ENCODE measurements at places on chromosomes 1 and 21. TPM values are rescaled to one million over a fixed set of nuclear protein-coding genes. Genes with fewer than 3 reads are reported as not detected.

The HSPA6 gene
- total RNA-seq, result 4.3 TPM

The SRSF10 gene
- 121 TPM for total RNA-seq

DNA sequence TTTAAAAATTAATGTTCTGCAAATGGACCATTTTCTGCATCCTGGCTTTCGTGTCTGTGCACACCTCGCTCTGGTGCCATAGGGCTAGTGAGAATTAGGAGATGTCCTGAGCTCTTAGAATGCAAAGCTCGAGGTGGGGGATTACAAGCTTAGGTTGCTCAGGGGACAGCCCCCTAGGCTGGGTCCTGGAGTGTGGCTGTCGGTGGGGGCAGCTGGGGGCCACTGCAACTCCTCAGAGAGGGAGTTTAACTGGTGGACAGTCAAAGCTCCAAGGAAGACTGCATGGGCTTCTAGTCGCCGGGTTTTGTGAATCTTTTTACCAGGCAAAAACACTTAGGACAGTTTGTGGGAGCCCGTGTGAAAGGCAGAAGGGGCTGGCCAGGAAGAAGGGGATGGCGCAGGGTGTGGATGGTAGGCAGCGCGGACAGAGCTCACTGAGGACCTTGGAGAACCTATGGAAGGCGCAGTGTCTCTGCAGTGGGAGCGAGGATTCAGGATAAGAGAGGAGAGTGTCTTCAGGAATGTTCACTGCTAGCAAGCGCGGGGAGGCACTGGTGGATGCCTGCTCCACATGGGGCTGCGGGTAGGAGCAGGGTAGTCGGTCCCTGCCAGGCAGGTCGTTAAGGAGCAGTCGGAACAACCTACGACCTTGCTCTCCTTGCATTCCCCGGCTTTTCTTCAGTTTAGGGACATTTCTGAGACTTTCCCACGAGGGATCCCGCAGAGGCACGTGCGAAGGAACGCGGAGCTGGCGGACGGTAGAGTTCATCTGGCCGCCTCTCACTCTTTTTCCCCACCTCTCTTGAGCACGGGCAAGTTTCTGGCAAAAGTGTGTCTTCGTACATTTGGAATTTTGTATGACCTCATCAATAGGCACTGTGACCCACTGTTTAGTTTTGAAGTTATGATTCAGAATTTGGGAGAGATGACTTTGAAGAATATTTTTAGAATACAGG, 12.9 kb upstream of the KCNE1 start:
- no peaks in the 10 kb centered on the region for H3K36me3 ChIP-seq
- H3K4me3 ChIP-seq, result peak overlapping the region; percentile 70
- no peak overlapping the region for H3K27ac ChIP-seq
- no peaks in the 10 kb centered on the region for H3K27me3 ChIP-seq
- DNase-seq, result peak; percentile 30

The ESPN gene
- total RNA-seq, result 11.1 TPM

GRCh38 chr1:232568906-232569553, 60.9 kb downstream of the SIPA1L2 start:
- H3K36me3 ChIP-seq, result no peaks in the 10 kb centered on the region
- H3K27ac ChIP-seq, result no peak overlapping the region
- no peak for DNase-seq
- no peaks in the 10 kb centered on the region for H3K27me3 ChIP-seq

DNA sequence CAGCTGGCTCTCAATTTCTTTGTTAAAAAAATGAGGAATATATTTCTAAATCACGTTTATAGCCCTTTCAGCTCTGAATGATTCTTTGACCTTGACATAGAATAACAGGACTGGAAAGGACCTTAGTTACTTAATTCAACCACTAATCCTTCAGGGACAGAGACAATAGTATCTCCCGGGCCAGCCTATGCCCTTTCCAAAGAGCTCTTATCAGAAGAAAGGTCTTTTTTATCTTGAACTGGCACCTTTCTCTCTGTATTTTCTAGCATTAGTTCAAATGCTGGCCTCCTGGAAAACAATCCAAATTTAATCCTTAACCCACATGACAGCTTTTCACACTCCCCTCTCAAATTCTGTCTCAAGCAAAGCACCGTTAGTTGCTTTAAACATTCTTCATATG, 44.8 kb upstream of the FBXO28 start:
- no peaks in the 10 kb centered on the region for H3K36me3 ChIP-seq
- no peak for DNase-seq
- H3K27ac ChIP-seq, result peak overlapping the region; percentile 83
- peaks cover 51% of the 10 kb centered on the region for H3K4me1 ChIP-seq
- H3K27me3 ChIP-seq, result no peaks in the 10 kb centered on the region

DNA sequence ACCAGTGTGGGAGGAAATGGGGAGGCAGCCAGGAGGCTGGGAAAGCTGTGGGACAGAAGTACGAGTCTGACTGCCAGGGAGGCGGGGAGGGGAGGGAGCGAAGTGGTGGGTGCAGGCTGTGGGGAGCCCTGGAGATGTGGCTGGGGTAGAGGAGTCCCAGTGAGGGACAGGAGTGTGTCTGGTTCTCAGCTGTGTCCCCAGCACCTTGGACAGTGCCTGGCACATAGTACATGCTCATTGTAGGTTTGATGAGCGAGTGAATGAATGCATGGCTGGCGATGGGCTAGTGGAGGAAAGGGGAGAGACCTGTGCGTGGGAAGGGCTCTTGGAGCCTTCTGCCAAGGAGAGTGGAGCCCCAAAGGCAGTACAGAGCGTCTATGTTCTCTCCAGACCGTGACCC, 104.1 kb downstream of the SIK1 start:
- H3K4me1 ChIP-seq, result peaks cover 9% of the 10 kb centered on the region
- no peak for DNase-seq
- no peak overlapping the region for H3K4me3 ChIP-seq
- no peaks in the 10 kb centered on the region for H3K27me3 ChIP-seq
- no peak overlapping the region for H3K27ac ChIP-seq
- no peaks in the 10 kb centered on the region for H3K36me3 ChIP-seq

GRCh38 chr1:88946861-88947260, 45.6 kb downstream of the KYAT3 start:
- H3K4me1 ChIP-seq, result peaks cover 30% of the 10 kb centered on the region
- no peaks in the 10 kb centered on the region for H3K36me3 ChIP-seq
- H3K27ac ChIP-seq, result no peak overlapping the region
- DNase-seq, result peak; percentile 9
- H3K4me3 ChIP-seq, result no peak overlapping the region

The PADI4 gene
- total RNA-seq, result 0.92 TPM

DNA sequence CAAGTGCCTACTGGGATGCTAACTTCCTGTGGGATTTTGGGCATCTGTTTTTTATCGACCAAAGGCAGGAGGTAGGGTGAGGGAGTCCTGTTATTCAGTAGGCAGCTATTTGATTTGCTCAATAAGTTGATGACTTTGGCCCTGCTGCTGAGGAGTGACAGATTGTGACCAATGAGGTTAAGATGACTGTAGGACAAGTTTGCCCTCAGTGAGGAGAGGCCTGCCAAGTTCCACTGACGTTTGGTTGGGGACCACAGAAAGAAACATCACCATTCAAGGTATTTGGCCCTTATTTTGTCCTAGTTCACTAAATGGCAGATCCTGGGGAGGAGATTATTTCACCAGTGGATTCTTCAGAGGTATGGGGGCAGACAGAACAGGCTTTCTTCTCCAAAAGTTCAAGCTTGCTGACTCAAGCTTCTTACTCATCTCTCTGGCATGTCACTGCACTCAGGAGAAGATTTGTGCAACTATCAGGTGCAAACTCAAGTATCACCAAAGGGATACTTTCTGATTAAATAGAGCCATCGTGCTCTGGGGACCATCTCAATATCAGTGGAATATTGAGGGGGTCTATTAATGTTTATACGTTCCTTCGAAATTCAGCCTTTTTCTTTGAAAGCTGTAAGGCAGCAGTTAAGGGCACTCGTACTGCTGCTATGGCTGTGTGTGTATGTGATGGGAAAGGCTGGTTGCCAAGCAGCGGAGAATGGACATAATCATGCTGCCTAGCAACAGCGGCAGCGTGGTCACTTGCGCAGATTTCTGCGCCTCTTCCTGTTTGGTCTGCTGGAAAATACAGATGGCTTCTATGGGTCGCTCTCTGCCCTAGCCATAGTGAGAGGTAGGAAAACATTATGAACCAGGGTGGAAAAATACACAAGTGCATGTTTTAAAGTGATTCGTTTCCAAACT, 78.7 kb downstream of the PBX1 start:
- peak; percentile 90 for DNase-seq

DNA sequence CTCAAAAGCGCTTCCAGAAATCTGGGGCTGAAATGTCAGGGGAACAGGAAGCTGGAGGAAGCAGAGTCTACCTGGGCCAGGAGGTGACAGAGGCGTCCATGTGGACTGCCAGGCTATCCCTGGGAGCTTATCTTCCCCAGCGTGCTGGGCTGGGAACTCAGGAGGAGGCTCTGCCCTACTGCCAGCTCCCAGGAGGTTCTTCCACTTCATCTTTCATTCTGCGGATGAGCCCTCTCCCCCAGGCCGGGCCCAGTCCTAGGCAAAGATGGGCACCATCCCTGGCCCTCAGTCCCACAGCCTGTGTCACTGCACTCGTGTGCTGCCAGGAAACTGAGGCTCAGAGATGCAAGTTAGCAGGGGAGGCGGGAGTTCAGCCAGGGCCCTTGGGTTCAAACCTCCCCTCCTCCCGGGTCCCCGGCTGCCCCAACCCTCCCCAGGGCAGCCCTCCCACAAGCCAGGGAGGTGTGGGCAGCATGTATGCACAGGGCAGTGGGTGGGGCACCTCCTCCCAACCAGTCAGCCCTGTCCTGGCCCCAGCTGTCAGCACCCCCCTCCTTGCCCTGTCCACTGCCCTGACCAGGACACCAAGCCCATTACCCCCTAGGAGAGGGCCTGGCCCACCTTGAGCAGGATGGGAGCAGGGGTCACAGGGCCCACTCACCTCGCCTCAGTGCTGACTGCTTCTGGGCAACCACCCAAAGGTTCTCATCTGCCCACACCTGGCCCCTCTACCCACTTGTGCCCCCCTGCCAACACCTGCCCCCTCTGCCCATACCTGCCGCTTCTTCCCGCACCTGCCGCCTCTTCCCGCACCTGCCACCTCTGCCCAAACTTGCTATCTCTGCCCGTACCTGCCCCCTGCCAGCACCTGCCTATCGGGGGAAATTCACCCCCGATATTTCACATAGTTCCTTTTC, 226.0 kb downstream of the NPHP4 start:
- H3K36me3 ChIP-seq, result no peaks in the 10 kb centered on the region
- H3K4me3 ChIP-seq, result no peak overlapping the region
- H3K27me3 ChIP-seq, result peaks cover 98% of the 10 kb centered on the region

DNA sequence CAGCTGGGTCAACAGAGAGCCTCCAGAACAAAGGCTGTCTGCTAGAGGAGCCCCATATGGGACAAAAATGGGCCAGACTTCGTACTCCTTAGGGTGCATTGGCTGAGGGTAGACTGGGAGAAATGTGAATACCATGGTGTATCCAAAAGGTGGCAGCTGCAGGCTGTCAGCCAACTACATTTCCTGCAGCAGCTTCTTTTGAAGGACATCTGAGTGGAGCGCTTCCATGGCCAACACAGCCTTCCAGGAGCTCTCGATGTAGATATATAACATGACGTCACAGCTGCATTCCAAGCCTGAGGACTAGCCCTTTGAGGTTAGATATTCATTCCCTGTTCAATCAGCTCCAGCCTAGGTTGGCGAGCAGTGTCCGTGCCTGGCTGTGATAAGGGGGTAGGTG, 107.7 kb downstream of the MAB21L3 start:
- H3K4me1 ChIP-seq, result no peaks in the 10 kb centered on the region
- peaks cover 10% of the 10 kb centered on the region for H3K27me3 ChIP-seq
- H3K4me3 ChIP-seq, result no peak overlapping the region

GRCh38 chr1:83900524-83900923, 98.4 kb downstream of the TTLL7 start:
- peak overlapping the region; percentile 46 for H3K27ac ChIP-seq
- H3K4me3 ChIP-seq, result no peak overlapping the region
- no peaks in the 10 kb centered on the region for H3K27me3 ChIP-seq
- peaks cover 27% of the 10 kb centered on the region for H3K4me1 ChIP-seq
- DNase-seq, result peak; percentile 75
- no peaks in the 10 kb centered on the region for H3K36me3 ChIP-seq

The OR2L3 gene
- total RNA-seq, result not detected

The ANGPTL3 gene
- not detected for total RNA-seq

- H3K4me1 ChIP-seq, result peaks cover 10% of the 10 kb centered on the region
- no peak overlapping the region for H3K27ac ChIP-seq
- peak; percentile 49 for DNase-seq
Measured at GRCh38 chr1:246528933-246529731, 22.1 kb upstream of the SMYD3 start.

The RPL11 gene
- 1,441 TPM for total RNA-seq

- H3K36me3 ChIP-seq, result no peaks in the 10 kb centered on the region
- no peak overlapping the region for H3K4me3 ChIP-seq
- H3K27me3 ChIP-seq, result no peaks in the 10 kb centered on the region
- H3K4me1 ChIP-seq, result no peaks in the 10 kb centered on the region
- no peak for DNase-seq
Measured at GRCh38 chr1:42835422-42835821, 11.0 kb upstream of the ZNF691 start.

DNA sequence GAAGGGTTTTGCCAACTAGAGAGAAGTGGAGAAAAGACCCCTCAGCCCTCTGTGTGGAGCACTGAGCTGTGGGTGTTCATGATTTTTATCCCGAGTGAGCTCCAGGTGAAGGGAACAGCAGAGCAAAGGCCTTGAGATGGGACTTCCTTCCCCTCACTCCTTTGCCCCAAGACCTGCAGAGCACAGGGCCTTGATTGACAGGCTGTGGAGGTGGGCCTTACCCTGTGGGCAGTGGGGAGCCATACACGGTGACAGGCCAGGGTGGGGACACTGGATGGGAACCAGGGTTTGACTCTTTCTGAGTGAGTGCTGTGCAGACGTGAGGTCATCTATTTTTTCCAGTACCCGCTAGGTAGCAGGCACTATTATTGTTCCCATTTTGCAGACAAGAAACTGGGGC, 10.5 kb downstream of the KCNQ4 start:
- no peaks in the 10 kb centered on the region for H3K4me1 ChIP-seq
- no peaks in the 10 kb centered on the region for H3K36me3 ChIP-seq
- DNase-seq, result no peak
- no peaks in the 10 kb centered on the region for H3K27me3 ChIP-seq
- H3K27ac ChIP-seq, result no peak overlapping the region
- H3K4me3 ChIP-seq, result no peak overlapping the region

The LRRC39 gene
- total RNA-seq, result 0.84 TPM

The SLC35A3 gene
- total RNA-seq, result 31.4 TPM

DNA sequence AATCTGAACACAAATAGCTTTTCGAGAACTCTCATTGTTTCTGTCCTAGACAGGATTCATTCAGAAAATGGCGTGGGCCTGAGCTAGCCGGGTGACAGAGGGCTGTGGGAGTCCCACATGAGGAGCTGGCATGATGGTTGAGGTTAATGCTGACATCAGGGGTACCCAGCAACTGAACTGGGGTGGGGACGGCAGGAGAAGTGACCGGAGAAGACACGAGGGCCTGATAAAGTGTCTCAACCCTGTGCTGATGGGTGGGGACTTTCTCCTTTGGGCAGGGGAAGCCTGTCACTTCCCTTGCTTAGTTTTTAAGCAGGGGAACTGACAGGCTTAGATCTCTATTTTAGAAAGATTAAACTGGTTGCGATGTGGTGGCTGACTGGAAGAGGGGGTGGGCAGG, 14.6 kb downstream of the CHIT1 start:
- no peak overlapping the region for H3K4me3 ChIP-seq
- peaks cover 30% of the 10 kb centered on the region for H3K27me3 ChIP-seq
- H3K4me1 ChIP-seq, result no peaks in the 10 kb centered on the region
- no peak for DNase-seq
- no peak overlapping the region for H3K27ac ChIP-seq
- no peaks in the 10 kb centered on the region for H3K36me3 ChIP-seq
